NCI-H524 (cell line): ENCODE measurements at places on chromosomes 13 and 19.

DNA sequence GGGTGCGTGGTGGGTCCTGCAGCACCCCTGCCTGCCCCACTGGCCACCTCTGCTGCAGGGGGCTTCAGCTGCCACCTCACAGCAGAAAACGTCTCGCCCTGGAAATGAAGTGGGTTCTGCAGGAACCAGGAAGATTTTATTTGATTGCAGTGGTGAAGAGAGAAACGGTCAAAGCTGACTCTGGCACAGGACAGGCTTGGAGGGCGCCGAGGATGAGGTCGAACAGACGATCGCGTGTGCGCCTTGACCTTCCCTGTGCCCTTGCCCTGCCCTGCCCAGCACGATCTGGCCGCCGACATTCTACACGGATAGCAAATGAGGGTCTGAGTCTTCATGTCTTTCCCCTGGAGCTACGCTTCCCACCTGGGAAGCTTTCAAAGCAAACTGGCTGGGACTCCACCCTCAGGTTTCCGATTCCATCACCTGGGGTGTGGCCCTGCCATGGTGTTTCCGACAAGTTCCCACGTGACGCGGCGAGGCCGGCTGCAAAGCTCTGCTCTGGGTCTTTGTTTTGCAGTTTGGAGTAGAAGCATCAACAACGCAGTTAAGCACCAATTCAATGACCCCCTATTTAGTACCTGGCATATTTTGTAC, 50.3 kb upstream of the TUBGCP3 start:
- DNase-seq = no peak

GRCh38 chr13:59276436-59276835, 887.3 kb downstream of the DIAPH3 start:
- no peak for DNase-seq

GRCh38 chr13:76955193-76955592, 6.9 kb downstream of the ACOD1 start:
- DNase-seq = no peak

GRCh38 chr13:92255526-92255925, 857.1 kb downstream of the GPC5 start:
- no peak for DNase-seq

GRCh38 chr19:35299523-35300338, 7.8 kb downstream of the MAG start:
- no peak for DNase-seq

- no peak for DNase-seq
Measured at GRCh38 chr19:29006057-29006735, 206.8 kb downstream of the UQCRFS1 start.

DNA sequence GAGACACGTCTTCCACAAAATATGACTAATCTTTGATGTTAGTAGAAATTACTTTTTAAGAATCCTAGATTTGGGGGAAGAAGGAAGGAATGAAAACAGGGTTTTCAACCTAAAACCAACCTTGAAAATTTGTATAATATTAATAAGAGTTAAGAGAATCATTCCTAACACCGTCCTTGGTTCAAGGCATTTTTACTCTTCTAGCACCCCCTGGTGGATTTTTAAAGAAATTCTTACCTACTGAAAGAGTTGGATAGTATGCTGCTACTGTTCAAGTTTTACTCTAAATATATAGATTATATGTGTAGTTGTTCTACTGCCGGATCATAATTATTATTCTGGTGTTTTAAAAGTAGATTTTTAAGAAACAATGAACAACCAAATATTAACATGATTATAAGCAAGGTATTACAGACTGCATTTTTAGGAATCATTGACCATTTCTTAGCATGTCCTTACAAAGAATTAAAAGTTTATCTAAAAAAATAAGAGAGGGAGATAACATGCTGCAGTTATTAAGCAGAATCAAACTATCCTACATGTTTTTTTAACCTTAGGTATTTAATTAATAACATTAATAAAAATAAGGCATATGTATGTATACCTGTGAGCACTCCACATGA, 7.4 kb upstream of the SLITRK6 start:
- peak; percentile 52 for DNase-seq

- no peak for DNase-seq
Measured at GRCh38 chr13:73943965-73944233, 190.3 kb downstream of the KLF12 start.
